ENCODE measurements at places on chromosomes 12 and 14.

DNA sequence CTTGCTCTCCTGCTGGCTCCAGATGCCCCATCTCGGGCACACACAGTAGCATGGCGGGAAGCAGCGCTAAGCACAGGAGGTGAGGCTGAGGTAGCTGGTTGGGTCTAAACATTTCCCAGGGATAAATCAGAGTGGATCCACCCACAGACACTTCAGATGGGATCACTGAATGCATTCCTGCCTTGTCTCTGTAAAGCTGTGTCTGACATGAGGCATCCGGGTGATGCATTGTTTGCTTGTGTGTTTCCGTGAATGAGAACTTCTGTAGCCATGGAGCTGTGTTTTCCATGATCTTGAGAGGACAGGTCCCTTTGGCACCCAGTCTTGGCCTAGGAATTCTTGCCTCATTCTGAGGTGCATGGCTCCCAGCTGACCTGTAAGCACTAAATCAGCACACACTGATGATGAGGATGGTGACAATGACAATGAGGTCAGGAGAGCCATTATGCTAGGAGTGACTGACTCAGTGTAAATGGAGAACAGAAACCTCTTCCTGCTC lies 6.7 kb upstream of the KRT75 start:
- no peak for DNase-seq

DNA sequence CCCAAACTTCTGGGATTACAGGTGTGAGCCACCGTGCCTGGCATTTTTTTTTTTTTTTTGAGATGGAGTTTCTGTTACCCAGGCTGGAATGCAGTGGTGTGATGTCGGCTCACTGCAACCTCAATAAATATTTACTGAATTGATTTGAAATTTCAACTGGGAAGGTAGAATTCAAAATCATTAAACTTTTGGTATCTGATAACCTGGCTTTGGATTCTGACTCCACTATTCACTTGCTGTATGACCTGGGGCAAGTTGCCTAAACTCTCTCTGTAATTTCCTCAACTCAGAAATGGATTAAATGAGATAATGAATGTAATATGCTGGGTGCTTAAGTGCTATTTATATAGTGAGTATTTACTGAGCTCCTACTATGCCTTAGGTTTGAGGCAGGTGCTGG lies 8.7 kb upstream of the METAP2 start:
- no peak for DNase-seq

DNA sequence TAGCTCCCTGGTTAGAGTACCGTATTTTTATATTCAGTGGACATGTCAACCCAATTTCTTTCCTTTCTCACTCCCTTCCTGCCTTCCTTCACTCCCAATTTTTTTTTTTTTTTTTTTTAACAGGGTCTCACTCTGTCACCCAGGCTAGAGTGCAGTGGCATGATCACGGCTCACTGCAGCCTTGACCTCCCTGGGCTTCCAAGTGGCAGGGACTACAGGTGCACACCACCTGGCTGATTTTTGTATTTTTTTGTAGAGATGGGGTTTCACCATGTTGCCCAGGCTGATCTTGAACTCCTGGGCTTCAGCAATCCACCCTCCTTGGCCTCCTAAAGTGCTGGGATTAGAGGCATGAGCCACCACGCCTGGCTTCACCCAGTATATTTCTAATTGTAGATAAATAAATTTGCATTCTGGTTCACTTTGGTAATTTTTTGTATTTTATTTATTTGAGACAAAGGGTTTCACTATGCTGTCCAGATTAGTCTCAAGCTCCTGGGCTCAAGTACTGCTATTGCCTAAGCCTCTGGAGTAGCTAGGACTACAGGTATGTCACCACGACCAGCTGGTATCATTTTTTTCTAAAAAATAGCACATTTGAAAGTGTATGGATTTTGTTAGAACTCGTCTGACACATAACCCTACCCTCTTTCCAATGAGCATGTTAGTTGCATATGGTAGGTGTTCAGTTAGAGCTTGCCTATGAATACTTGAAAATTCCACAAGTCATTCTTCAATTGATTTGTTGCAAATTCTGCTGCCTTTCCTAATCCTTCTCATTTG lies 15.7 kb downstream of the SLC38A2 start:
- DNase-seq = no peak

- no peak for DNase-seq
These were observed 258.6 kb upstream of the NPAS3 start for GRCh38 chr14:32679927-32680612.

DNA sequence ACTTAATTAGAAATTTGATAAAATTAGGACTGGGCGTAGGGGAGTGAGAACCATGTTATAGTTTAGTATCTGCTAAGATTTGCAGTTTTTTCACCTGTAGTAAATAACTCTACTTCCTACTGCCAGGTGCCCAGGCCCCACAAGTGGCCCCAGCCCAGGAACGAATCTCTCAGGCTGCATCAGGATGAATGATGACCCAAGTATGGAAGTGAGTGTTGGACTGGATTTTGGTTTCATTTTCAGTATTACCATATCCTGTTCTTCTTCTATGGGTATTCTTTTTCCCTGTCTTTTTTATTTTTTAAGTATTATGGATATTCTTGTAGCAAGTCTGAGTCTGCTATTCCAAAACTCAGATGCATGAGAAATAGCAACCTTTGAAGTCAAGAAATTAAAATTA lies 120.3 kb upstream of the BCAT1 start:
- DNase-seq = no peak

DNA sequence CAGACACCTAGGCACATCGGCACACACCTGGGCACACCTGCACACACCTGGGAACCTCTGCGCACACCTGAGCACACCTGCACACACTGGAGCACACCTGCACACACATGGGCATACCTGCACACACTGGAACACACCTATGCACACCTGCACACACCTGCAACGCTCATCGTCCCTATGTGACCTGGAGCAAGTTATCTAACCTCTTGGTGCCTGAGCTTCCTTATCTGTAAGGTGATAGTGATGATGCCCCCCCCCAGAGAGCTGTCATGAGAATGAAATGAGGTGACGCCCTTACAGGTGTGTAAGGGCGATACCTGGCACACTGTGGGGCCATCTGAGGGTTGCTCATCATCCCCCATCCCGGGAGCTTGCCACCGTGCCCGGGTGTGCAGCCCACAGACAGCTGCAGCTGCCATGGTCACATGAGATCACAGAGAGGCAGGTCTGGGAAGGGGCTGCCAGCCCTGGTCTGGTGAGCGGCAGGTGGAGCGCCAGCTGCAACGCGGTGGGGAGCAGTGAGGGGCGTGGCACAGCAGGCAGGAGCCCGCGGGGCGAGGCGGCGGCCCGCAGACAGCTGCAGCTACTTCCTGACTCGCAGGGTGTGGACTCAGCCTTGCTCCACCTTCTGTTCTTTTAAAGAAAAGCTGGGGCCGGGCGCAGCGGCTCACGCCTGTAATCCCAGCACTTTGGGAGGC lies 59.9 kb upstream of the FBRSL1 start:
- DNase-seq = no peak
